ENCODE measurements at places on chromosomes 4 and X. TPM values are rescaled to one million over a fixed set of nuclear protein-coding genes. Genes with fewer than 3 reads are reported as not detected.

PNCK gene
- total RNA-seq = 8.5 TPM

MAGEB17 gene
- total RNA-seq = not detected

PLK4 gene
- 1.0 TPM for total RNA-seq

DAPP1 gene
- 2.0 TPM for total RNA-seq

PF4V1 gene
- not detected for total RNA-seq

ADH1B gene
- total RNA-seq = 684 TPM

ATG4A gene
- total RNA-seq = 13.2 TPM

S100P gene
- not detected for total RNA-seq

RAP1GDS1 gene
- total RNA-seq = 39.4 TPM

TLR3 gene
- 12.6 TPM for total RNA-seq

DNA sequence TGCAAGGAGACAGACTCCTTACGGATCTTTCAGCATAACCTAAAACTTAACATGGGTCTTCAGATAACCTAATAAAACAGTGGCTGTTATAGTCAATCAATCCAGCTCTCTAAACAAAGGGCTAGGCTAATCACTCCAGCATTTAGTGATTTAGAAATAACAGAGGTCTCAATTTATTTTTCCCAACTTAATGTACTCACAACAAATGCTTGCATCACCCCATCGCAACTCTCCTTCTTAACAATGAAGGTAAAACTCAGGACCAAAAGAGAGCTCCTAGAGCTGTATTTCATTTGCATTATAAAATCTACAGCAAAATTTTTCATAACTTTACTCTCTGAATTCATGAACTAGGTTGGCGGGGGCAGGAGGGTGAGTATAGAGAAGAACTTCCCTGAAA, 1.1 kb downstream of the LIN54 start:
- DNase-seq = no peak

GRCh38 chr4:38360201-38360600, 303.8 kb upstream of the KLF3 start:
- DNase-seq = no peak

GRCh38 chrX:145817331-145818185, at the start of gene SLITRK2:
TSS of gene SLITRK2 (plus strand) at chrX:145817829. CDS start at chrX:145822426, 4,597 bp downstream.
- peak; percentile 18 for DNase-seq

DNA sequence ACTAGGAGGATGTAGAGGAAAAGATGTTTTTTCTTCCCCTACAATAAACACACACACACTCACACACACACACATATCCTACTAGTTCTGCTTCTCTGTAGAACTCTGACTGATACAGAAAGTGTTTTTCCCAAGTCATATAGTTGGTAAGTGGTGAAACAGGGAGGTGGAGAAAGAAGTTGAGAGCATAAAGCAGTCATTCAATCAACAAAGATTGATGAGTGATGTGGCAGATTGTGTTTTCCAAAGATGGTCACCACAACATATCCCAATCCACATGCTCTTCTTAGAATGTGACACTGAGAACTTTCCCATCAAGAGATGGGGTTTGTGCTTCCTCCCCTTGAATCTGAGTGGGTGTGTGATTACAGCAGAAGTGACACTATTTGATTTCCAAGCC, 123.4 kb upstream of the ATP6AP2 start:
- no peak for DNase-seq

DNA sequence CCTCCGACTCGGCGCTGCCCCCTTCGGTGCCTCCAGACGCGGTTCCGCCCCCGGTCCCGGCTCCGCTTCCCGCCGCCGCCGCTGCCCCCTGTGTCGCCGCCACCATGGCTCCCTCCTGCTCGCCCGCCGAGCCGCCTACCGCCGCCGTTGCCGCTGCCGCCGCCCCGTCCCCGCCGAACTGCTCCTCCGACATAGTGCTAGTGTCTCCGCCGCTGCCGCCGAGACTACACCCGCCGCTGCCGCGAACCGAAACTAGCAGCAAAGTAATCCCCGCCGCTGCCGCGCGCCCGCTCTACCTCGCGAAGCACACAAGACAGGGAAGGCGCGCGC, 340 bp downstream of the HNRNPD start:
- no peak for DNase-seq

DNA sequence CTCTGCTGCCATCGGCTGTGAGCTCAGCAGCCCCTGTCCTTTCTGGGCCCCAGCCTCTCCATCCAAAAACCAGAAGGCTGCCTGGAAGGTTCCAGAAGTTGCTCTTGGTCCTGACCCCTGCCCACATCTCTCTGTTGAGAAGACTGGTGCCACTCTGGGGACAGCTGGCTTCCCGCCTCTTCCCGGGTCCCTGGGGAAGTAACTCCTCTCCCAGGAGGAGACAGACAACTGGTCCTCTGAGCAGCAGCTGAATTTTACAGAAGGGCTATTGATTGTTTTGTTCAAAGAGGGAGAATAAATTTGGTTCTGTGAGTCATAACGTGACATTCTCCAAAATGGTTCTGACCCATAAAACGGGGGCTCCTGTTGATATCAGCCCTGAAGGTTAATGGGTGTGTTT, 61.2 kb downstream of the TRMT44 start:
- no peak for DNase-seq

- DNase-seq = no peak
Observed at GRCh38 chr4:179028321-179028720, 1586.1 kb upstream of the AGA start.

DNA sequence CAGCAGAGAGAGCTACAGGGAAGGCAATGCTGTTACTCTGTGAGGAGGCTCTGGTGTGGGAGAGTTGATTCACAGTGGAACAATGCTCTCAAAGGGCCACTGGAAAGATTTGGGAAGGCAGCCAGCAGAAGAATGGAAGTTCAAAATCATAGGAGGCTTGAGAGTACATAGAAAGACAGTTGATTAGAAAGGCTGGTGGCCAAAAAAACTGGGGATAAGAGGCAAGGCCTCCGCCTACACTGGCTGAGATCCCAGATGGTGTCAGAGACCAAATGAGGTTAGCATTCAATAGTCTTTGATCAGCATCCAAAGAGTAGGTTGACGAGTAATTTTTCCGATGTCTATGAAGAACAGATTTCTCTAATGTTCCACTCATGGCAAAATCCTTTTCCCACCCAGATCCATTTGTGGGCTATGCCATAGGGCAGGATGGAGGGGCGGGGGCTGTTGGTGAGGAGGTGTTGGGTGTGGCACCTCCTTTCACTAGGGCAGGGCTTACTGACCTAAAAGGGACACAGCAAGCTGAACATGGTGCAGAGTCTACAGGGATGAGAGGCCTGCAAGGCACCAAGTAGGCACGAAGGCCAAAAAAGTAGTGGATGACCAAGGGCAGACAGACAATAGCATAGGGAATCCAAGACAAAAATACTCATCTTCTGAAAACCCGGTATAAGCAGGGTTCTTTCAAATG, 15.1 kb downstream of the TEC start:
- peak; percentile 16 for DNase-seq

DNA sequence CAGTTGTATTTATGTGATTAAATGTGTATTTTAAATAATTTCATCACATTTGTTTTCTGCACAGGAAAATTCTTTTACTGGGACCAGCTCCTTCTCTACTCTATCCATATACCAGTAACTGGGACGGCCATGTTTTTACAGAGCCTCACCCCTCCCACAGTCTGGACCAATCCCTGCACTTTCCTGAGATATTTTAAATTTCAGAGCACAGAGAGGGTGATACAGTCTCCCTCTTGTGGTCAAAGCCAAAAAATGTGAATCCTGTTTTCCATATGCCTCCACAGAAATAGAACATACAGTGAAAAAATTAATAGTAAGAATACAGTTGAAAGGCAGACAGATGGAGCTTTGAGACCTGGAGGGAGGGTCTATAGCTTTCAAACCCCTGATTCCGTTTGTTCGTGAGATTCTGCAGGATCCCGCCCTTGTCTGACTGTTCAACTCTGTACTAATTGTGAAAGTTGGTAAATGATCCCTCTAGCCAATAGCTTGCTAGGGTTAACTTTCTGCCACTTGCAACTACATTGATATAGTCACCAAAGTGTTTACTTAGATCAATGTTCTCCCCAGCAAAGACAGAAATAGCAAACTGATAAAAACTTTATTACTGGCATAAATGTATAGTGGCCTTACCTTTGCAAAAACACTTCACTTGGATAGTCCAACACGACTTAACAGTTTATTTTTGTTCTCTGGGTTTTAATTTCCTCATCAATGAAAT, 172.2 kb downstream of the PPARGC1A start:
- DNase-seq = no peak

GRCh38 chr4:154019811-154020210, 230.9 kb upstream of the SFRP2 start:
- no peak for DNase-seq

- DNase-seq = peak; percentile 39
Observed at GRCh38 chr4:52260514-52261210, 209.6 kb downstream of the SPATA18 start.

DNA sequence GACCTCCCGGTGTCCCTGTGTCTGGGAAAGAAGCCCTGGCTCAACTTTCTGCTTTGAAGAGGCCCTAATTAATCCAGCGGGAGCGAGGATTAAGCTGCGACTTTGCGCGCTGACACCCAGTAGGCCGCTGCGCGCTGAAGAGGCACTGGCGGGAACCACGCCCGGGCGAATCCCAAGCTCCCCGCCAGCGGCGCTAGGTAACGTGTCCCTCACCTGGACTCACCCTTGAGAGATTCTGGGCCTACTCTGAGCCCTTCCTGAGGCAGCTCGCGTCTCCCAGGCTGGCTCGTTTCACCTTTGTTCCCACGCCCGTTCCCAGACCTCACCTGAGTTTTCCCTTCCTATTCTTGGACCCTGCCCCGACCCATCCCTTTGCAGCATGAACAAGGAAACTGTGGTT, 616 bp upstream of the KLHL34 start:
- DNase-seq = no peak

DNA sequence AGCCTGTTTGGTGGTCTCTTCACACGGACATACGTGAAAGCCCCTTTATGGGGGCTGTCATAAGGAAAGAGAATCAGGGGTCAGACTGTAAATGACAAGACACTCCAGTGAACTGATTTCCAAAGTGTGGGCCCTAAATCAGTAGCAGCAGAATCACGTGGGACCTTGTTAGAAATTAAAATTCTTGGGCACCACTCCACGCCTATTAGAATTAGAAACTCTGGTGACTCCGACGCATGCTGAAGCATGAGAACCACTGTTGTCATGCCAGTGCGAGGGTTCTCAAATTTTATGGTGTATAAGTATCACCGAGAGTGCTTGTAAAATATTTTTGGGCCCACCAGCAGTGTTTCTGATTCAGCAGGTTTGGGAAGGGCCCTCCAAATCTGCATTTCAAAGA, 672.8 kb downstream of the DMD start:
- DNase-seq = no peak

DNA sequence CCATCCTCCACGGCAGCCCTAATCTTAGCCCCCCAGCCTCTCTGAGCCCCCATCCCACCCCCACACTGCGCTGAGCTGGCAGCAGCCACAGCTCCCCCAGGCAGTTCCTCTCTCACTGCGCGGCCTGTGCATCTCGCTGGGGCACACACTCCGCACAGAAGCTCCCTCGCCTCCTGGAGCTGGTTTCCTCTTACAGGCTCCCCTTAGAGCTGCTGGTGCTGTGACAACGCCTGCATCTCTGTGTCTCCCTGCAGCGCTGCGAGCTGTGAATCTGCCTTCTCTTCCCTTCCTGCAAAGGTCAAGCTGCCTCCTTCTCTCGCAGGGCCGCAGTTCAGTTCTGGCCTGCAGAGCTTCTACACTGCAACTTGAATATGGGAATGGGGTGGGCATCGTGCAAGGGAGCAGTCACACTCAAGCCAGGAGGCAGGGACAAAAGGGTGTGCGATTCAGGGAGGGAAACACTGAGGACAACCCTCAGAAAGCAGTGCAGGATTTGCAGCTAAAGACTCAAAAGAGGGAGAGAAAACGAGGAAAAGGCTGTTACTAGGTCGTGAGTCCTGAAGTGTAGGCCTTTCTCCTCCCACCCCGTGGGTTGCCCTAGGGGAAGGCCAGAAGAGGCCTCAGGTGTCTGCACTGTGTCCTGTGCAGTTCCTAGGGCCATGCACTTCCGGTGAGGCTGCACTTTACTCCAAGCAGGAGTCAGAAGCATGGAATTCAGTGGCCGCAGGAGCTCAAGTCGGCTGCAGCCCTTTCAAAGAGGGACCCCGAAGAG, 87.0 kb downstream of the BCOR start:
- no peak for DNase-seq

DNA sequence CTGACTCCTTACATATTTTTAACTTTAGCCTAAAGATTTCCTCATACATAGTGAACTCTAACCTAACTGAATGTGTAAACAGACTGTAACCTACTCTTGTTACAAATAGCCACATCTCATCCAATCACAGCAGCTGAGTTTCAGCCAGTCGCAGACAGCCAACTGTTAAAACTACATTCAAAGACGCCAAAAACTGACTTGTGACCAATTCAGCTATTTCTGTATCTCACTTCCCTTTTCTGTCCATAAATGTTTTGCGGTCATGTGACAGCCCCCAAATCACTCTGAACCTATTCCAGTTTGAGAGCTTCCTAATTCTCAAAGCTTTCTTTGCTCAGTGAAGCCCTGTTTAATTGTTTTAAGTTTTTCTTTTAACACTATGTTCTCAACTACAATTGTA, 2731.9 kb downstream of the ARAP2 start:
- DNase-seq = no peak

- DNase-seq = no peak
Observed at GRCh38 chrX:112083624-112084326, 1.2 kb upstream of the TRPC5 start.

GRCh38 chr4:175427751-175428150, 384.3 kb downstream of the GPM6A start:
- no peak for DNase-seq

DNA sequence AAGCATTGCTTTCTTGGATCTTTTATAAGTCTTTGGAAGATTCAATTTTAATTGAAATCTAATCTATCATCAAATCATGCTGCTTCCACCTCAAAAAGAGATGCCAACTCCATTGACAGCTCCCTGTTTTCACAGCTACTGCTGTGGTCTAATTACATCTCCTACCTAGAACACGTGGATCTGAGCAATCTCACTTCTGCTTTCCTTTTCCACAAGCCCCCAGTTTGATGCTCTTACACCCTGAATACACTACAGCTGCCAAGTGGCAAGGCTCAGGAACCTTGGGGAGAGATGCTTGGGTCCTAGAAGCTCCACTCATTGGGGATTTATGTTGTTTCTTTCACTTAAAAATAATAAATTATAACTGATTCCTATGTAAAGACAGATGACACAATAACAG, 172.0 kb downstream of the CFAP299 start:
- DNase-seq = no peak

- DNase-seq = no peak
Observed at GRCh38 chr4:29046781-29047180, 1673.4 kb upstream of the PCDH7 start.

GRCh38 chrX:153378607-153379006, 22.5 kb downstream of the PNMA6E start:
- DNase-seq = no peak
